ENCODE measurements at places on chromosomes 3 and 15.
A peak's percentile ranks its signal among the peaks of the same experiment; 100 is the strongest.

GRCh38 chr3:43608751-43609150, 13.1 kb downstream of the ANO10 start:
- no peak for DNase-seq

GRCh38 chr15:43441316-43441715, 51.6 kb downstream of the TP53BP1 start:
- peak; percentile 43 for DNase-seq

GRCh38 chr15:65833501-65834205, 35.6 kb upstream of the RAB11A start:
- DNase-seq, result no peak

DNA sequence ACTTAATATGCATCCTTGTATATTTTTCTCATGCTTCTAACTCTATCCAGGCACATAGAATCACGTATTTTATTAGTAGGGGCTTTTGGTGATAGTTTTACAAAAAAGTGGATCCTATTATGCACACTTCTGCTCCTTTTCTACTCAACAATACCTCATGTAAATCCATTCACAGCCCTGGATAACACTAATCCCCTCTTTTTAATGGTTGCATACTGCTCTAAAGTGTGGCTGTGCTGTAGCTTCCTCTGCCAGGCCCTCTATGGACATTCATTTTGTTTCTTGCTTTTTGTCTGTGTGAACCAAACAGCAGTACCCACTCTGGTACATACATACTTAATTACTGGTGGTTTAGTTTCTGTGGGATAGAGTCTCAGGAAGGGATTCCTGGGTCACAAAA, 51.3 kb upstream of the SCAANT1 start:
- DNase-seq, result no peak

DNA sequence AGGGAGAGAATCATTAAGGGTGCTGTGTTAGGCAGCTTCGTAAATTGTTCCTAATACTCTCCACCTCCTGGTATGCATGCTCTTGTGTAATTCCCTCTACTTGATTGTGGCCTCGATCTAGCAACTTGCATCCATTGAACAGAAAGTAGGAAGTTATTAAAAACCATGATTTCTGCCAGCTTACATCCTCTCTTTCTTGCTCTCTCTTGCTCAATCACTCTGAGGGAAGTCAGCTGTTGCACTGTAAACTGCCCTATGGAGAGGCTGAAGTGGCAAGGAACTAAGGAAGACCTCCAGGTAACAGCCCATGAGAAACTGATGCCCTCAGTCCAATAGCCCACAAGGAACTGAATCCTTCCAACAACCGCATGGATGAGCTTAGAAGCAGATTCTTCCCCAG, 92.6 kb downstream of the ERC2 start:
- DNase-seq, result no peak

GRCh38 chr15:40234783-40235182, 4.1 kb upstream of the PAK6 start:
- DNase-seq, result no peak

DNA sequence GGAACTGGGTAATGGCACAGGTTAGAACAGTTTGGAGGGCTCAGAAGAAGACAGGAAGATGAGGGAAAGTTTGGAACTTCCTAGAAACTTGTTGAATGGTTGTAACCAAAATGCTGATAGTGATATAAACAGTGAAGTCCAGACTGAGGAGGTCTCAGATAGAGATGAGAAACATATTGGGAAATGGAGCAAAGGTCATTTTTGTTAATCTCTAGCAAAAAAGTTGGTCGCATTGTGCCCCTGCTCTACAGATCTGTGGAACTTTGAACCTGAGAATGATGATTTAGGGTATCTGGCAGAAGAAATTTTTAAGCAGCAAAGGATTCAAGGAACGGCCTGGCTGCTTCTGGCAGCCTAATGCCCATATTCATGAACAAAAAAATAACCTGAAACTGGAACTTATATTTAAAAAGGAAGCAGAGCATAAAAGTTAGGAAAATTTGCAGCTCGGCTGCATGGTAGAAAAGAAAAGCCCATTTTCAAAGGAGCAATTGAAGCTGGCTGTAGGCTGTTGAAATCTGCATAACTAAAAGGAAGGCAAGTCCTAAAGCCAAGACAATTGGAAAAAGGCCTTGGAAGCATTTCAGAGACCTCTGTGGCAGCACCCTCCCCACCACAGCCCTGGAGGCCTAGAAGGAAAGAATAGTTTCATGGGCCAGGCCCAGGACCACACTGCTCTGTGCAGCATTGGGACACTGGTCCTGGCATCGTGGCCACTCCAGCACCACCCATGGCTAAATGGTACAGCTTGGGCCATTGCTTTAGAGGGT, 182.6 kb upstream of the CD96 start:
- DNase-seq, result no peak

- DNase-seq, result peak; percentile 94
Observed at GRCh38 chr3:49813497-49814174, at the start of gene UBA7. Gene UBA7, minus strand, starts transcription at chr3:49813953. Its CDS starts 166 bp downstream, at chr3:49813787.

GRCh38 chr3:142866841-142867631, 21.8 kb downstream of the PCOLCE2 start:
- no peak for DNase-seq

DNA sequence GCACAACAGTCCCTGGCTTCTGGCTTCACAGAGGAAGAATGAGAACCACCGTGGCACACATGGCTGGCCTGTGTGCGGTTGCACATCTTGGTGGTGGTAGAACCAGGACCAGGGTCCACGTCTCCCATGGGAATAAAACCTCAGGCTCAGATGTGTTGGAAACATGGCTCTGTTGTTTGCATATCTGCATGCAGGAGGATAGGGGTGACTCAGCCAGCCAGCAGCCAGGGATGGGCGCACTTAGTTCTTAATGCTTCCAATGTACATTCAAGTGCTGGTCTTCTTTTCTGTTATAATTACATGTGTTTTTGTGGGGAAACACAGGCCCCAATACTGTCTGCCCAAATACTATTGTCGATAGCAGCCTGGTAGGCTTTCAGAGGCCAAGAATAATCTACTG, 35.8 kb upstream of the BCL2L10 start:
- DNase-seq, result no peak

GRCh38 chr3:25542492-25543039, 114.5 kb downstream of the RARB start:
- peak; percentile 55 for DNase-seq

- DNase-seq, result no peak
Observed at GRCh38 chr3:196976941-196977340, 8.3 kb upstream of the PIGZ start.

GRCh38 chr15:43879386-43880355, 52.9 kb downstream of the WDR76 start:
- no peak for DNase-seq

- peak; percentile 85 for DNase-seq
Observed at GRCh38 chr15:87477737-87478686, 778.5 kb downstream of the NTRK3 start.

GRCh38 chr15:31332020-31332680, 5.5 kb downstream of the KLF13 start:
- no peak for DNase-seq

DNA sequence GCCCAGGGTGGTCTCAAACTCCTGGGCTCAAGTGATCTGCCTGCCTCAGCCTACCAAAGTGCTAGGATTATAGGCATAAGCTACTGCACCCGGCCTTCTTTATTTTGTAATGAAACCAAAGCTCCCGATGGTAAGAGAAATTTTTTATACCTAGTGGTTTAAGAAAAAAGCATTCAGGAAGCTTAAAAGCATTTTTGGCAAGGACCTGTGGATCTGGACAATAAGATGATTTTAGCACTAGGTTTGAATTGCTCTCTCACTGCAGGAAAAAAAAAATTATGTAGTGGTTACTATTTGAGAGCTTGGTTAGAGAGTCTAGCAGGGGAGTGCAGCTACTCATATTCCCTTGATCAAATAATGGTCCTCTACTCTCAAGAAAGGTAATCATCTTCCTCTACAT, 64.9 kb upstream of the PIK3R4 start:
- DNase-seq, result no peak

DNA sequence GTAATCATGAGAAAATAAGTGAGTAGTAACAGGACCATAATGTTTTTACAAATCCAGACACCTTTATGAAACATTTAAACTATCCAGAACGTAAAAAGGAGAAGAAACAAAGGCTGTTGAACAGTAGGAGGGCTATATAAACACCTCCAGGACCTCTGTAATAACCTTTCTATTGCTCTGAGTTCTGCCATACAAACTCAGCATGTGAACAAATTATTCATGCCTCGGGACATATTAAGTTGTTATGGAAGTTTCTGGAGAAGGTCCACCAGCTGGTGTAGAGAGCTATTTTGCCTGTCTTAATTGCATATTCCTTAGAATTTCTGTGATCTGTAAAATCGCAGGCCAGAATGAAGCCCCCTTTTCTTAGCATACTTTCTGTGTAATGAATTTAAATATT, 256.3 kb downstream of the UBE2E2 start:
- DNase-seq, result no peak

- peak; percentile 43 for DNase-seq
Observed at GRCh38 chr15:87573534-87573933, 683.0 kb downstream of the NTRK3 start.

DNA sequence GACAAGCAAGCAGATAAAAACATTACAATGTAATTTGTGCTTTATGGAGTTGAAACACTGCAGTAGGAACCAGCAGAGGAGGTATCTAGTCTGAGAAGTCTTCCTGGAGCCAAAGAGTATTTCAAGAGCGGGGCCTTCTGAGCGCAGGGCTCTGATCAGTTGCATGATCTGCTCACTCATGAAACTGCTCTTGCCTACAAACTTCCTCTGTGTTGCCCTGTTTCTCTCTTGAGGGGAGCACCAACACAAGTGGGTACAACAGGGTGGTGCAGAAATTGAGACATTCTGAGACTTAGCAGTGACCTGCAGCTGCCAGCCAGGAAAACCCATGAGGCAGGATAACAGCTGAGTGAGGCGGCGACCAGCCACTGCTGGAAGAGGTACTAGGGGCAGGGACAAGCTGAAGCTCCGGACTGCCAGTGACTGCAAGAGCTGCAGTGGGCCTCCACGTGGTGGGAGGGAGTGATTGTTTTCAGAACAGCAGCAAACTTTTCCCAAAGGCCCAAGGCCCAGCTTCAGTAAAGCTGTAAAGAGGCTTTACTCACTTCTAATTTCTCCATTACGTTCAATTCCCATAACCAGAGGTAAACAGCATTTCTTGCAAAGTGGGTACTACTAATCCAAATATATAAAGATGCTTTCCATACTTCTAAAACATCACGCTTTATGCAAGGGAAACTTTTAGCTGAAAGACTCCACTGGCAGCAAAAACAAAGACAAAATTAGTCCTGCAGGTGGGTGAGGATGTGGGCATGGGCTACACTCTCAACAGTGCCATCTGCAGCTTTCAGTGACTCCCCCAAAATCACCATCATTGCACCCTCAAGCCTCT, 69.0 kb upstream of the LPP start:
- no peak for DNase-seq

DNA sequence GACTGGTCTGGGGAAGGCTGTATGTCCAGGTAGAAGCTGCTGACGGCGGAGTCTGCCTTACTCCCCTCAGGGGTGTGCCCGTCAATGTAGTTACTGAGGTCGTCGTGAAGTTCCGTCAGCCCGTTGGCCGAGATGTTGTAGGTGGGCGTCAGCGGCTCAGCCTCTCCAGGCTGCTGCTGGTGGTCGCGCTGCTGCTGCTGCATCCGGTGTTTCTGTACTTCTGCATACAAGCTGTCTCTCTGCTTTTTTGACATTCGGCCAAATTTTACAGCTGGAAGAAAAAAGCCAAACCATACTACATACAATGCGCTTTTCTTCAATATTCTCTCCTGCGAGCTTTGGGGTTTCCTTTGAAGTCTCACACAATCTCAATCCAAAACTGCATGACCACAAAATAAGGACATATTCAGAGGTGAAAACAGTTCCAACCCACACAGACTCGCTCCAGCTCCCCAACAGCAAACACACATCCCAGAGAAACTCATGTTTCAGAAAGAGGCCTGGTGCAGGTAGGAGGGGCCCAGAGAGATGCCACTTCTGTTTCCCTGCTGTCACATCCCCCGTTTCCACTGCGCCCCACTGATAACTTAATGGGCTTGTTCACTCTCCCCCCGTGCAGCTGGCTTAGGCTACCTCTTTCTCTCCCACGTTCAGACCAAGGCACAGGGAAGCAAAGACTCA, 32.5 kb upstream of the ICE2 start:
- peak; percentile 33 for DNase-seq

GRCh38 chr15:99762288-99762687, 29.1 kb upstream of the LYSMD4 start:
- DNase-seq, result no peak

GRCh38 chr3:134353831-134354611, 20.2 kb downstream of the AMOTL2 start:
- DNase-seq, result no peak

DNA sequence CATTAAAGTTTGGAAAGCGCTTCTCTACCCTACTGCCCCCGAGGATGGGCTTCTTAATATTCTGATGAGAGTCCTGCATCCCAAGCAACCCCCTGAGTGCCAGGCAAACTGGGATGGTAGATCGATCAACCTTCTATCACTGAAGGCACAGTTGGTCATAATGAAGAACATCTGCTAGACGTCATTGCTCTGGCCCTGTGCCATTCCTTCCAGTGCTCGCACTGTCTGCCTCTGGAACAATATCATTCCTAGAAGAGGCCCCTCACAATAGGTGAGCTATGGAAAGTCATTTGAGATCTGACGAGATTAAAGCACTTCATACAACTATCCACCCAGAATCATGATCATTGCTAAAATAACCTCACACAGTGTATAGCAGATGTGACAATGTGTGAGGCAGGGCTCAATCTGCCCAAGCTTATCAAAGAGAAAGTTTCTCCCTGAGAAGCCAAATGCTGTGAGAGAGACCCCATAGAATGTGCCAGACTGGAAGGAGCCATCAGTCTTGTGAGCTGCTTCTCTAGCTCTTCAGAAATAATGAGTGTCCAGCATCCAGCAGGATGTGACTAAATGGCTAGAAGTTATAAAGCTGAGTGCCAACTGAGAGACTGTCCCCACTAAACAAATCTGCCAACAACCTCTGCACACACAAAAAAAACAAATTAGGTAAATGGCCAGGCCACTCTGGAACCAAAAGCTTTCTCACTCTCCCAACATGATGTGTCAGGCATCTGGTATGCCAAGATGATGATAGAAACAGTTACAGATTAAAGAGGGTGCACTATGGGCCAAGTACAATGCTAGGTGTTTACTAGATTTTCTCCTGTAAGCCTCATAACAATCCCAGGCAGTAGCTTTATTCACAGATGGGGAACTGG, 165.5 kb downstream of the NECTIN3 start:
- DNase-seq, result peak; percentile 52

DNA sequence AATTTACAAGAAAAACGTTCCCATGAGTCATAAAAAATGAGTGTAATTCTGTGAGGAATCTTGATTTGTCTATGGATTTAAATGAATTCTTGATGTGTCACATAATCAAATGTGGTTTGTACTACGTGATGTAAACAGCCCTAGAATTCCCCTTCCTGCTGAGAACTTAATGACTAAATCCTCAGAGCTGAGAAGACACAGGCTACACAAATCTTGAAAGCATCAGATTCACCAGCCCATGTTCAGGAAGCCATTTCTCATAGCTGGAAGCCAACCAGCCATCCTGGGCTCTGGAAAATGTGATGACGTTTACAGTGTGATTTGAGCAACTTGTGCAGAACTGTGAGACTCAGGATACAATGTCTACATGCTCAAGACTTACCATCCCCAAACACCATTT, 193.7 kb upstream of the MME start:
- peak; percentile 100 for DNase-seq

GRCh38 chr3:54157860-54158259, 35.5 kb downstream of the CACNA2D3 start:
- DNase-seq, result no peak

- DNase-seq, result no peak
Observed at GRCh38 chr3:138835397-138835757, 649 bp upstream of the PIK3CB start.
